Hepatocyte (in vitro differentiated cells): ENCODE measurements at places on chromosomes 5 and 9.

DNA sequence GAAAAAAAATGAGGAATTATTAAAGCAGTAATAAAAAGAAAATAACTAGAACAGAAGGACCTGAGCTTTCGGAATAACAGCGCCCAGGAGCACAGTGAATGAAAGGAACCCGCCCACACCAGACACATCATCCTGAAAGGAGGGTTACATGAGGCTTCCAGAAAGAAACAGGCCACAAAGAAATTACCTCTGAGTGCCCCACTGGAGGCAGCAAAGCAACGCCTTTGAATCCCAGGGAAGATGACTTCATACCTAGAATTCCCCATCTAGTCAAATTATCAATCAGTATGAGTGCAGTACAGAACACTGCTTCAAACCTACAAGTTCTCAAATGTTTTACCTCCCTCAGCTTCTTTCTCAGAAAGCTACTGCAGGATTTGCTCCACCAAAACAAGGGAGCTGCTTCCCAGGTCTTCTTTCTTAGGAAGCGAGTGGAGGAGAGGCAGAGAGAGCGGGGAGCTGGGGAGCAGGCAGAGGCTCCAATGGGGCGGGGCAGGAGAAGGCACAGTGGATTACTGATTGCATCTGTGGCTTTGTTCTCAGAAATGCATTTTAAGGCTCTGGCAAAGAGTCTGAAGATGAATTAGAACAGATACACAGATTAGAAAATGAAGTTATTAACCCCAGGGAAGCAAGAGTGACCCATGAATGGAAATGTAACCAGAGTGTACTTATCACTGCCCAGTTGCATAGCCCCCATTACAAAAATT lies 87.1 kb downstream of the SEMA4D start:
- H3K4me1 ChIP-seq: no peaks in the 10 kb centered on the region
- H3K27me3 ChIP-seq: no peaks in the 10 kb centered on the region
- no peaks in the 10 kb centered on the region for H3K36me3 ChIP-seq
- DNase-seq: no peak
- H3K27ac ChIP-seq: no peak overlapping the region

- H3K4me1 ChIP-seq: no peaks in the 10 kb centered on the region
- H3K36me3 ChIP-seq: no peaks in the 10 kb centered on the region
- H3K27me3 ChIP-seq: no peaks in the 10 kb centered on the region
- H3K27ac ChIP-seq: no peak overlapping the region
Measured at GRCh38 chr5:175328687-175329086, 115.3 kb downstream of the DRD1 start.

- H3K36me3 ChIP-seq: no peaks in the 10 kb centered on the region
- peaks cover 8% of the 10 kb centered on the region for H3K4me1 ChIP-seq
- no peaks in the 10 kb centered on the region for H3K27me3 ChIP-seq
- no peak overlapping the region for H3K4me3 ChIP-seq
- DNase-seq: no peak
Measured at GRCh38 chr5:107876906-107877305, 206.2 kb upstream of the EFNA5 start.

GRCh38 chr9:68476847-68477246 lies 63.8 kb downstream of the TMEM252 start:
- DNase-seq: peak; percentile 35
- H3K27ac ChIP-seq: peak overlapping the region; percentile 68
- H3K4me3 ChIP-seq: no peak overlapping the region
- H3K4me1 ChIP-seq: no peaks in the 10 kb centered on the region
- no peaks in the 10 kb centered on the region for H3K36me3 ChIP-seq

- no peaks in the 10 kb centered on the region for H3K4me1 ChIP-seq
- no peak for DNase-seq
- H3K27me3 ChIP-seq: no peaks in the 10 kb centered on the region
- H3K27ac ChIP-seq: no peak overlapping the region
- H3K36me3 ChIP-seq: no peaks in the 10 kb centered on the region
Measured at GRCh38 chr5:35324201-35324600, 93.9 kb upstream of the PRLR start.

DNA sequence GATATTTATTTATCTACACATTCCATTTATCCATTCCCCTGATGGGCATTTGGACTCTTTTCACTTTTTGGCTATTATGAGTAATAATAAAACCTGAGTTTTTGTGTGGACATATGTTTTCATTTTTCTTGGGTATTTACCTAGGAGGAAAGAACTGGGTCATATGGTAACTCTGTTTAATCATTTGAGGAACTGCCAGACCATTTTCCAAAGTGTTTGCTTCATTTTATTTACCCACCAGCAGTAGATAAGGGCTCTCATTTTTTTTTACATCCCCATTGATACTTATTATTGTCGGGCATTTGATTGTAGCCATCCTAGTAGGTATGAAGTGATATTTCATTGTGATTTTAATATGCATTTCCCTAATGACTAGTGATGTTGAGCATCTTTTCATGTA lies 7.7 kb upstream of the PTPDC1 start:
- no peaks in the 10 kb centered on the region for H3K36me3 ChIP-seq
- H3K4me1 ChIP-seq: no peaks in the 10 kb centered on the region
- no peak overlapping the region for H3K27ac ChIP-seq
- H3K4me3 ChIP-seq: no peak overlapping the region

GRCh38 chr5:14506140-14506538 lies 75.5 kb upstream of the OTULINL start:
- H3K4me1 ChIP-seq: no peaks in the 10 kb centered on the region
- H3K27me3 ChIP-seq: no peaks in the 10 kb centered on the region
- no peak overlapping the region for H3K27ac ChIP-seq
- H3K36me3 ChIP-seq: no peaks in the 10 kb centered on the region
- no peak overlapping the region for H3K4me3 ChIP-seq

GRCh38 chr9:24479361-24480059 lies 66.2 kb downstream of the IZUMO3 start:
- no peak overlapping the region for H3K4me3 ChIP-seq
- no peaks in the 10 kb centered on the region for H3K27me3 ChIP-seq
- H3K27ac ChIP-seq: no peak overlapping the region
- DNase-seq: no peak
- no peaks in the 10 kb centered on the region for H3K4me1 ChIP-seq

GRCh38 chr5:98791001-98791519 lies 17.6 kb downstream of the RGMB start:
- no peaks in the 10 kb centered on the region for H3K36me3 ChIP-seq
- H3K27me3 ChIP-seq: no peaks in the 10 kb centered on the region
- no peak overlapping the region for H3K4me3 ChIP-seq

GRCh38 chr5:15959370-15960164 lies 220.0 kb downstream of the MARCHF11 start:
- peaks cover 5% of the 10 kb centered on the region for H3K4me1 ChIP-seq
- H3K27ac ChIP-seq: peak overlapping the region; percentile 51
- H3K27me3 ChIP-seq: no peaks in the 10 kb centered on the region
- no peaks in the 10 kb centered on the region for H3K36me3 ChIP-seq
- no peak overlapping the region for H3K4me3 ChIP-seq

GRCh38 chr5:147509041-147509709 lies 693 bp downstream of the DPYSL3 start:
- no peaks in the 10 kb centered on the region for H3K36me3 ChIP-seq
- peak; percentile 22 for DNase-seq
- H3K4me3 ChIP-seq: peak overlapping the region; percentile 38
- H3K27ac ChIP-seq: peak overlapping the region; percentile 76
- peaks cover 4% of the 10 kb centered on the region for H3K4me1 ChIP-seq
- H3K27me3 ChIP-seq: peaks cover 38% of the 10 kb centered on the region

DNA sequence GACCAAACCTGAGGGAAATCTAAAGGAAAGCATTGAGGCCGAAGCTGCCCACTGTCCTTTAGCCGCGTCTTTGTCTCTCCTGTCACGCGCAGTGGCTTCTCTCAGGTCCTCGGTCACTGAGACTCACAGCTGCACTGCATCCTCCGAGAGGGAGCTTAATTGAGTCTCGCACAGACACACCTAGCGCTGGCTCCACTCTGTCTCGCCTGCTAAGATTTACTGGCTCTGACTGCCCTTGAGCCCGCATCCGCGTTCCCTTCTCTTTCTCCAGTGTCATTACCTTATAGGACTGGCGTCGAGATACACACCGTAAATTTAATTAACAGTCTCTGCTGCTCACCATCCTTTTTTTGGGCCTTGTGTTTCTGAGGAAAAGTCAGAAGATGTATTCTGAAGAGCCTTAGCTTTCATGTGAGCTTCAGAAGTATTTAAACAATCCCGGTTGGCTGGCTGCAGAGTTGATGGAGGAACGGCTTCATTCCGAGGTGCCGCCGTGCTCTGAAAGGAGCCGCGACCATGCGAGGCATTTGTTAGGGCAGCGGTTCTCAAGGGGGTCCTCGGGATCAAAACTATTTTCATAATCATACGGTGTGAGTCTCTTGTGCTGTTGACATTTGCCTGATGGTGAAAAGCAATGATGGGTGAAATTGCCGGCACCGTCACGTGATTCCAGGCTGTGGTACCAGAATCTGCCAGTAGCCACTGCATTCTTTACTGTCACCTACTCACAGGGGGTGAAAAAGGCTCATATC lies 58.3 kb downstream of the GPR107 start:
- H3K4me1 ChIP-seq: no peaks in the 10 kb centered on the region
- no peak for DNase-seq
- no peaks in the 10 kb centered on the region for H3K27me3 ChIP-seq

- no peak overlapping the region for H3K4me3 ChIP-seq
- H3K27me3 ChIP-seq: no peaks in the 10 kb centered on the region
- no peaks in the 10 kb centered on the region for H3K4me1 ChIP-seq
- no peaks in the 10 kb centered on the region for H3K36me3 ChIP-seq
- no peak for DNase-seq
Measured at GRCh38 chr9:117926031-117926658, 221.9 kb downstream of the TLR4 start.

GRCh38 chr5:22593592-22593991 lies 259.6 kb downstream of the CDH12 start:
- no peak for DNase-seq
- H3K36me3 ChIP-seq: no peaks in the 10 kb centered on the region
- H3K27ac ChIP-seq: no peak overlapping the region
- no peaks in the 10 kb centered on the region for H3K27me3 ChIP-seq
- H3K4me1 ChIP-seq: peaks cover 5% of the 10 kb centered on the region

DNA sequence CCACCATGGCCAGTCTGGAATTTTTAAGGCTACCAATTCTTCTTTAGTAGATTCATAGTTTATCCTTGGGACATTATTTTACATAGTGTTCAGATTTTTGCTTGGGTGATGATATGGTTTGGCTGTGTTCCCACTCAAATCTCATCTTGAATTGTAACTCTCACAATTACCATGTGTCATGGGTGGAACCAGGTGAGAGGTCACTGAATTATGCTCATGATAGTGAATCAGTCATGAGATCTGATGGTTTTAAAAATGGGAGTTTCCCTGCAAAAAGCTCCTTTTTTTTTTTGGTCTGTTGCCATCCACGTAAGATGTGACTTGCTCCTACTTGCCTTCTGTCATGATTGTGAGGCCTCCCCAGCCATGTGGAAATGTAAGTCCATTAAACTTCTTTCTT lies 163.9 kb downstream of the GABRG2 start:
- H3K36me3 ChIP-seq: no peaks in the 10 kb centered on the region
- DNase-seq: no peak
- H3K27me3 ChIP-seq: no peaks in the 10 kb centered on the region
- no peak overlapping the region for H3K27ac ChIP-seq
- H3K4me3 ChIP-seq: no peak overlapping the region

DNA sequence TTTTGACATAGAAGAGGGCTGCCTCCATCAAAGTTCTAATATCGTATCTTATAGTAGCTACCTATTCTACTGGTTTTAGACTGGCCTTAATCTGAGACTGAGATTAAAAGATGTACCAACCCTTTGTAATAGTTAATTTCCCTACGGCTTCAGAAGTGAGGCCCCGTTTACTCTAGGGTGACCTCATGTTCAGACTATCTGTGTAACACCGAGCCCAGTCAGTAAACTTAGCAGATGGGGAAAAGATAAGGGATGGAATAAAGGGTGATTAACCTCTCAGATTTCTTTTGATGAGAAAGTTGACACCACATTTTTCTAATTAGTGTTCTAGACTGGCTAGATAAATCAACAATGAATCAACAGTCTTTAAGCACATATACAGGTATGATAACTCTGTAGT lies 283.1 kb downstream of the KCTD16 start:
- H3K36me3 ChIP-seq: no peaks in the 10 kb centered on the region
- H3K4me1 ChIP-seq: no peaks in the 10 kb centered on the region
- H3K27me3 ChIP-seq: no peaks in the 10 kb centered on the region
- peak; percentile 6 for DNase-seq
- H3K27ac ChIP-seq: no peak overlapping the region

GRCh38 chr5:9545136-9545991 lies 511 bp downstream of the SEMA5A start:
- peaks cover 5% of the 10 kb centered on the region for H3K27me3 ChIP-seq
- H3K4me3 ChIP-seq: peak overlapping the region; percentile 95
- peaks cover 10% of the 10 kb centered on the region for H3K4me1 ChIP-seq
- DNase-seq: peak; percentile 27
- no peaks in the 10 kb centered on the region for H3K36me3 ChIP-seq

DNA sequence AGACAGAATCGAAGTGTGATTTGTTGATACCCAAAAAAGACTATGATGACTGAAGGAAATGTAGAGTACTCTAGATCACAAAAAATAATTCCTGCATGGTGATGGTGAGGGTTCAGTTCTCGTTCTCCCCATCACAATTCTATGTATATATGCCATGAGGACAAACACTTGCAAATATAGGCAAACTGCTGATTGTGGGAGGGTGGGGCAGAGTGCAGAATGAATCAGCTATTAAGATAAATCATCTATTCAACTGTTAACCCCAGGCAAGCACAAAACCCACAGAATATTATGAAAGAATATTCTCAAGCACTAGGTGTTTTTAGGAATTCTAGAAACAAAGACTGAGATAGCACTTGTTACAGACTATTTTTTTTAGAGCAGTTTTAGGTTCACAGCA lies 13.9 kb upstream of the UBLCP1 start:
- H3K27ac ChIP-seq: no peak overlapping the region
- no peaks in the 10 kb centered on the region for H3K36me3 ChIP-seq
- H3K27me3 ChIP-seq: peaks cover 12% of the 10 kb centered on the region
- no peaks in the 10 kb centered on the region for H3K4me1 ChIP-seq
- no peak overlapping the region for H3K4me3 ChIP-seq

GRCh38 chr5:122492675-122493074 lies 180.6 kb downstream of the SNCAIP start:
- H3K36me3 ChIP-seq: no peaks in the 10 kb centered on the region
- no peaks in the 10 kb centered on the region for H3K27me3 ChIP-seq
- H3K4me1 ChIP-seq: peaks cover 3% of the 10 kb centered on the region

DNA sequence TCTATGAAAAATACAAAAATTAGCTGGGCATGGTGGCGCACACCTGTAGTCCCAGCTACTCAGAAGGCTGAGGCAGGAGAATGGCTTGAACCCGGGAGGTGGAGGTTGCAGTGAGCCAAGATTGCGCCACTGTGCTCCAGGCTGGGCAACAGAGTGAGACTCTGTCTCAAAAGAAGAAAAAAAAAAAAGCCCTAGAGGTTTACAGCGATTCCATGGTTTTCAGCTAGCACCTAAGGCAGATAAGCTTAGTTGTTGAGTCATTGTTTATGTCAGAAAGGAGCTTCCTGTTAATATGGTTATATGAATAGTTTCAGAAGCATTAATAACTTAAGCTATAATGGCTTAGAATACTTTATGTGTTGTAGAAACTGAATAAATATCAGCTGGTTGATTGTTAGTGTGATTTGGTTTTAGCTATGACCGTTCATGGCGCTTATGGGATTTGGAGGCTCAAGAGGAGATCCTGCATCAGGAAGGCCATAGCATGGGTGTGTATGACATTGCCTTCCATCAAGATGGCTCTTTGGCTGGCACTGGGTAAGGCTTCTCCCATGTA lies 13.0 kb downstream of the RNF183 start:
- no peak overlapping the region for H3K27ac ChIP-seq
- no peak overlapping the region for H3K4me3 ChIP-seq
- no peaks in the 10 kb centered on the region for H3K4me1 ChIP-seq
- H3K27me3 ChIP-seq: no peaks in the 10 kb centered on the region
- DNase-seq: no peak

GRCh38 chr5:133635051-133635450 lies 22.7 kb upstream of the FSTL4 start:
- no peaks in the 10 kb centered on the region for H3K4me1 ChIP-seq
- no peak overlapping the region for H3K4me3 ChIP-seq
- peak; percentile 47 for DNase-seq
- no peaks in the 10 kb centered on the region for H3K36me3 ChIP-seq
- no peak overlapping the region for H3K27ac ChIP-seq
